ENCODE measurements at places on chromosomes 16 and 17. TPM values are rescaled to one million over a fixed set of nuclear protein-coding genes. Genes with fewer than 3 reads are reported as not detected.

GRCh38 chr16:11273721-11274324, 394 bp upstream of the PRM3 start:
- no peak for DNase-seq
- H3K4me1 ChIP-seq: peaks cover 2% of the 10 kb centered on the region
- no peak overlapping the region for H3K4me3 ChIP-seq
- no peaks in the 10 kb centered on the region for H3K27me3 ChIP-seq
- H3K27ac ChIP-seq: no peak overlapping the region

- no peaks in the 10 kb centered on the region for H3K27me3 ChIP-seq
- peaks cover 25% of the 10 kb centered on the region for H3K4me1 ChIP-seq
- DNase-seq: no peak
- H3K36me3 ChIP-seq: no peaks in the 10 kb centered on the region
- H3K27ac ChIP-seq: no peak overlapping the region
Measured at GRCh38 chr17:876272-876671, 94.1 kb downstream of the MRM3 start.

DNA sequence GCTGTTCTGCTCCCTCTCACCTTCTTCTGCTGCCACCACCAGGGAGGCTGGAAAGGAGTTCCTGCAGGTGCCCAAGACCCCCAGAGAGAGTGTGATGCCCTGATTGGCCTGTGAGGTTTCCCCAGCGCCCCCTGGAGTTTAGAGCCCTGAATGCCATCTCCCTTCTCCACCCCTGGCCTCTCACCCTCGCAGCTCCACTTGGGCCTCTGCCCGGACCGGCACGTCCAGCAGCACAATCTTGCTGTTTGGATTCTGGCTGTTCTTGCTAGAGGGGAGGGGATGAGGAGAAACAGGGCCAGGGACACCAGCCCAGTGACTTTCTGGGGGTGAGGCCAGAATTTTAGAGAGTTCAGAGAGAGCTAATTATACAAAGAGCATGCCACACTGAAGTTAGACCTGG, 12.5 kb upstream of the FAM171A2 start:
- DNase-seq: no peak
- H3K4me1 ChIP-seq: peaks cover 26% of the 10 kb centered on the region

- H3K36me3 ChIP-seq: no peaks in the 10 kb centered on the region
- DNase-seq: no peak
- no peak overlapping the region for H3K4me3 ChIP-seq
Measured at GRCh38 chr16:80596507-80597207, 55.9 kb downstream of the DYNLRB2 start.

The EFCAB13 gene
- total RNA-seq: 0.29 TPM

All from stomach (tissue), 19 donors.